M059J (cell line): ENCODE measurements at places on chromosomes 12 and 14. TPM values are rescaled to one million over a fixed set of nuclear protein-coding genes. Genes with fewer than 3 reads are reported as not detected.

GRCh38 chr12:69329669-69330428, 18.3 kb upstream of the LYZ start:
- DNase-seq = no peak

BEST3 gene
- 0.02 TPM in 1 of 2 replicates, not detected in the other for total RNA-seq

TMX1 gene
- total RNA-seq = 90.0 and 121 TPM in 2 replicates

- DNase-seq = no peak
Measured at GRCh38 chr12:113197518-113198077, 12.1 kb downstream of the RITA1 start.

SLC6A13 gene
- total RNA-seq = not detected in 2 replicates

PKP2 gene
- total RNA-seq = 6.2 and 8.0 TPM in 2 replicates

- peak; percentile 31 for DNase-seq
Measured at GRCh38 chr12:94710933-94711332, 60.6 kb upstream of the TMCC3 start.

DNA sequence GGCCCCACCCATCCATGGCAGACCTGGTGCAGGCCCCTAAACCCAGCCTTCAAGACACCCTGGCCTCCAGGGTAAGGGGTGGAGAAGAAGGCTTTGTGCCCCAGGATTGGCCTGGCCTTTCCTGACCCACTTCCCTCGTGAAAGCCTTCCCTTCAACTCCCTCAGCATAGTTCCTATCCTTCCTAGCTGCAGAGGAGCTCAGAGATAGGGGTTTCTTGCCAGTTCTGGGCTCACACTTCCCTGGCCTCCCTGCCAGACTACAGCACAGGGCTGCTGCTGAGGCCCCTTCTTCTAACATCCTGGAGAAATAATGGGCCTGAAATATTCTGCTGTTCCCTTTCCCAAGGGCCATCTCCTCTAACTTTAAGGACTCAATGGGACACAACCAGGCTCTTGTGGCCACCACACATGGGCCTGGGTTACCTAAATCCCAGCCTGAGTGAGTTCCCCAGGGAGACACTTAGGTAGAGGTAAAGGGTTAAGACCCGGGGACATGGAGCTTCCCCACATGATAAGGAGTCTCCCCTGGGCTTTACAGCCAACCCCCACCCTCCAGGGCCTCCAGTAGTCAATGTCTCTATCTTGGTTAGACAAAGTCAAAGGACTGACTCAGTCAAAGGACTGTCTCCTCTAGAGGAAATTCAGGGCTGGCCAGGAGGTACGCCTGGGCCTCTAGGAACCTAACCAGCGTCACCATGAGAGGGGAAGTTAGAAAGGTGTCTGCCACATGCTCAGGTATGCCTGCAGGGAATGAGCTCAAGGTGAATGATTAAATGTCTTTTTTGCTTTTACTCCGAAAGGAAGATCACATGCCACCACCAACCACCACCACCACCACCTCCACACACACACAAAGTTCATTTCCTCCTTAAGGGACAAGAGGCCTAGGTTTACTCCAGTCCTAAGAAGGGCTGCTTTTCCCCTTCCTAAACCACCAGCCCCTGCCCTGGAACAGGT, 7.1 kb downstream of the ZFP36L1 start:
- peak; percentile 70 for DNase-seq

DNA sequence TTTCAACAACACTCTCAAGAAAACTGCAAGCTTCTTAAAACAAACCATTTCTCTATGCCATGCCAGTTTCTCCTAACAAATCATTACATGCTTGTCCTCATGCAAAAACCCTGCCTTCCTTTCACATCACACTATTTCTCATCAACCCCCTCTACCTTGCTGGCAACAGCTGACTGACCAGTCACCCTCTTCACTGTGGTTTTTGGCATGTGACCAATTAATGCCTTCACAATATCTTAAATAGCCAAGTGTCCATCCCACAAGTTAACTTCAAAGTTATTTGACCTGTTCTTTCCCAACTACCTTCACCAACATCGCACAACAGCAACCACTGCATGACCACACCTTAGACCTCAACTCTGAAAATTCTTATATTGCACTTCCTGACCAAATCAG, 159.6 kb downstream of the CEP128 start:
- peak; percentile 75 for DNase-seq

DNA sequence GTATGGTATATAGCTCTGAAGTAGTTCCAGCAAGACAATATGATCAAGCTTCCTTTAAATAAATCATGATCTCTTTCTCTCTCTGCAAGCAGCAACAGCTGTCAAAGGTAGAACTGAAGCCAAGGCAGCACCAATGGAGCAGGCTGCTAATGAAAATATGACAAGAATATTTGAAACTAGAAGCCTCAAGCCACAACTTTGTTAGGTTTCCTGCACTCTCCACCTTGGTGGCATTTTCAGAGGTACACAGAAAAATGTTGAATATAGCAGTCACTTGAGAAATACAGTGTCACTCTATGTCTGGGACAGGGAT, 43.8 kb upstream of the PSMA6 start:
- DNase-seq = no peak

- no peak for DNase-seq
Measured at GRCh38 chr12:52541709-52542108, 11.2 kb downstream of the KRT71 start.

GRCh38 chr14:71403656-71404055, 496.4 kb downstream of the PCNX1 start:
- DNase-seq = peak; percentile 28

DNA sequence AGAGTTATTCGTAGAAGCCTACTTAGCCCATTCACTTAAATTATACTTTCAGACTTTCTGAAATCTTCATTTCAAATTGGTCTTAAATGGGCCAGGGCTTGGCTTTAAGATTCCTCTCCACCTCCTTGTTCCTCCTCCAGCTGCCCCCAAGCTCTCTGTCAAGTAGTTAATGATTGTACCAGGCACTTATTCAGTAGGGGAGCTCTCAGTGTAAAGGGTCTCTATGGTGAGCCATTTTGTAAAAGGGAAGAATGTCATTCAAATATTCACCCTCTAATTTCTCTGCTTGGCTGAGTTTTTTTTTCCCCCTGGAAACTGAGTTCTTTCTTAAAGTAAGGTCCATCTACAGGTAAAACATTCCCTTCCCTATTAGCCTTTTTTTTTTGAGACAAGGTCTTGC, 96.6 kb downstream of the SUDS3 start:
- no peak for DNase-seq
